ENCODE measurements at places on chromosomes 3 and 15.

GRCh38 chr3:105959851-105960250 lies 91.0 kb upstream of the CBLB start:
- no peak for DNase-seq

- DNase-seq: no peak
These were observed 31.6 kb downstream of the ARHGEF26 start for GRCh38 chr3:154152741-154153140.

DNA sequence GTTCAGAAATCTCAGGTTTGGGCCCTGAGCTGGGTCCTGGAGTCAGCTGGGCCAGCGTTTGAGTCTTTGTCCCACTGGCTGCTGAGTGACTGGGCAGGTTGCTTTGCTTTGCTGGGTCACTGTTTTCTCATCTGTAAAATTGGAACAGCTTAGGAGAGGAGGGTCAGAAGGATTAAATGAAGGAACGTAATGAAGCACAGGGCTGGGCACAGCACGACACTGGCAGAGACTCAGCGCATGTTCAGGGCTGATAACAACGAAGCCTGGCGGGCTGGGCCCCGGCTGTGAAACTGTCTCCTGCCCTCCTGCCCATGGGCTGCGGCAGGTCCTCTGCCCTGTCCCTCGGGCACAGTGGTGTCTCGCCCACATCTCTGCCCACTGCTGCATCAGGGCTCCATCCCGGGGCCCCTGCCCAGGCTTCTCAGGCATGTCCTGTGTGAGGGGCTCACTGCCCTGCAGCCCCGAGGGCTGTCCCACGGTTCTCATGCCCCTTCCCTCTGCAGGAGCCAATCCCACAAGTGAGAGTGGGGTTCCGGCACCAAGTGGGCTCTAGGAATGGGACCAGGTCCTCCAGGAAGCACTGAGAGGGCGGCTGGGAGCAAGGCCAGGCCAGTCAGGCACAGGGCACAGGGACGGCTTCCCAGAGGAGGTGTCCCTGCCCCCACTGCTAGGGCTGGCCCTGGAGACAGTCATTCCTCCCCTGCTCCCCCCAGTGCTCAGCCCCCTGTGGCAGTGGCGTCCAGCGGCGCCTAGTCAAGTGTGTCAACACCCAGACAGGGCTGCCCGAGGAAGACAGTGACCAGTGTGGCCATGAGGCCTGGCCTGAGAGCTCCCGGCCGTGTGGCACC lies 88.0 kb downstream of the TBC1D2B start:
- no peak for DNase-seq

- no peak for DNase-seq
These were observed 121.5 kb downstream of the OXNAD1 start for GRCh38 chr3:16386561-16386960.

GRCh38 chr15:69854521-69855181 lies 243.1 kb downstream of the TLE3 start:
- DNase-seq: no peak

All from NCI-H510A (cell line).